Activated B cell treated with CpG ODN at 0.5 μM for 24 hours (primary cell): ENCODE measurements at places on chromosomes 11 and 22. TPM values are rescaled to one million over a fixed set of nuclear protein-coding genes. Genes with fewer than 3 reads are reported as not detected.

Gene RAG1
- total RNA-seq, result 0.10 and 0.24 TPM in 2 replicates

Gene RIMBP3C
- total RNA-seq, result 0.24 TPM in 1 of 2 replicates, not detected in the other

Gene MS4A3
- total RNA-seq, result not detected in 2 replicates

Gene UPK3A
- total RNA-seq, result 1.4 and 1.6 TPM in 2 replicates

Gene SCN4B
- not detected in 2 replicates for total RNA-seq

Gene KRTAP5-7
- total RNA-seq, result 0.24 and 0.49 TPM in 2 replicates

Gene OR51B5
- total RNA-seq, result 0.27 TPM in 1 of 2 replicates, not detected in the other

Gene MUC5AC
- not detected in 2 replicates for total RNA-seq

Gene RIBC2
- 0.31 and 0.32 TPM in 2 replicates for total RNA-seq

Gene PANX2
- 0.27 and 0.44 TPM in 2 replicates for total RNA-seq

Gene ALG12
- 15.5 and 18.2 TPM in 2 replicates for total RNA-seq

Gene PHOX2A
- not detected in 2 replicates for total RNA-seq
